Pancreas (tissue), 10 donors: ENCODE measurements at places on chromosomes 7 and 10. TPM values are rescaled to one million over a fixed set of nuclear protein-coding genes. Genes with fewer than 3 reads are reported as not detected.

DNA sequence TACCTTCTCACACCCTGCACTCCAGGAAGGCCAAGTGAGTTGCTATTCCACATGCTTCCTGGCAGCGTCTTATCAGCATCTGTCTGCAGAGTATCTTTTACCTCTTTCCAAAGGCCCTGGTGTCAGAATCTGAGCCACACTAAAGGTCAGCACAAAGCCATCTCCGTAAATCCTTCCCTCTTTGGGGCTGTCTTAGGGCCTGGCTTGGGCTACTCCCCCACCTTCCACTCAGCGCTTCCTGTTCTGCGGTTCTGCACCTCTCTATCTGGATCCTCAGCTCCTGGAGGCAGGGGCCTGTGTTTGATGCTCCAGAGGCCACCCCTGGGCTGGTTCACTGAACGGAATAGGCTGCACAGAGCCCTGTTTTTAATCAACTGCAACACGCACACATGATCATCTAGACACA lies 334.8 kb upstream of the GALNT17 start:
- no peak overlapping the region for H3K4me3 ChIP-seq
- H3K27ac ChIP-seq: no peak overlapping the region
- no peaks in the 10 kb centered on the region for H3K27me3 ChIP-seq
- H3K4me1 ChIP-seq: no peaks in the 10 kb centered on the region
- DNase-seq: no peak
- H3K36me3 ChIP-seq: no peaks in the 10 kb centered on the region

GRCh38 chr7:26122745-26123144 lies 29.3 kb upstream of the NFE2L3 start:
- no peaks in the 10 kb centered on the region for H3K36me3 ChIP-seq
- H3K4me1 ChIP-seq: no peaks in the 10 kb centered on the region
- DNase-seq: no peak
- no peak overlapping the region for H3K4me3 ChIP-seq
- no peaks in the 10 kb centered on the region for H3K27me3 ChIP-seq

GRCh38 chr7:75614401-75614800 lies 122.3 kb downstream of the SPDYE5 start:
- H3K27me3 ChIP-seq: no peaks in the 10 kb centered on the region
- H3K36me3 ChIP-seq: no peaks in the 10 kb centered on the region
- H3K4me3 ChIP-seq: no peak overlapping the region
- DNase-seq: no peak
- H3K4me1 ChIP-seq: no peaks in the 10 kb centered on the region

GRCh38 chr10:26787362-26787761 lies 73.4 kb downstream of the ABI1 start:
- H3K36me3 ChIP-seq: no peaks in the 10 kb centered on the region
- no peaks in the 10 kb centered on the region for H3K27me3 ChIP-seq
- no peak overlapping the region for H3K27ac ChIP-seq
- H3K4me3 ChIP-seq: no peak overlapping the region
- H3K4me1 ChIP-seq: no peaks in the 10 kb centered on the region
- DNase-seq: no peak

The AGBL3 gene
- polyA plus RNA-seq: 0.91 TPM
